ENCODE measurements at places on chromosomes 1 and 21.

GRCh38 chr1:28790377-28791035, 21.5 kb upstream of the OPRD1 start:
- no peak for DNase-seq

GRCh38 chr21:31554511-31555022, 104.9 kb upstream of the SOD1 start:
- no peak for DNase-seq

DNA sequence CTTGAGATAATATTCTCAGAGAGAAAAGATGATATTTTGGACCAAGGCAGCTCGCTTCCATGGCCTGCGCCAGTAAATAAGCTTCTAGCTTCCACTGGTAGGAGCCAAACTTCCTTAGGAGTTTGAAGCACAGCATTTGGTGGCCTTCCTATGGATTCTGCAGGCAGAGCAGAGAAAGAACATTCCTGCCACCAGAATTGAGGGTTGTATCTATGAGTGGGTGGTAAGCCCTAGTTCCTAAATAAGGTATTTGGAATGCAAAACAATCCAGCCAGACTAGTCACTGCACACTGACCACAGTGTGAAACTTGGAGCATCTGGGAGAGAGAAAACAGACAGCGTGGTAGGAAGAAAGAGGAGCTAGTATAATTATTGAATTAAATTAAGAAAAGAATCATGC, 54.1 kb upstream of the BCAR3 start:
- DNase-seq: no peak

GRCh38 chr1:155209312-155209721, 822 bp downstream of the MTX1 start:
- DNase-seq: no peak

- DNase-seq: no peak
Measured at GRCh38 chr1:85359874-85360721, 83.7 kb upstream of the BCL10 start.

DNA sequence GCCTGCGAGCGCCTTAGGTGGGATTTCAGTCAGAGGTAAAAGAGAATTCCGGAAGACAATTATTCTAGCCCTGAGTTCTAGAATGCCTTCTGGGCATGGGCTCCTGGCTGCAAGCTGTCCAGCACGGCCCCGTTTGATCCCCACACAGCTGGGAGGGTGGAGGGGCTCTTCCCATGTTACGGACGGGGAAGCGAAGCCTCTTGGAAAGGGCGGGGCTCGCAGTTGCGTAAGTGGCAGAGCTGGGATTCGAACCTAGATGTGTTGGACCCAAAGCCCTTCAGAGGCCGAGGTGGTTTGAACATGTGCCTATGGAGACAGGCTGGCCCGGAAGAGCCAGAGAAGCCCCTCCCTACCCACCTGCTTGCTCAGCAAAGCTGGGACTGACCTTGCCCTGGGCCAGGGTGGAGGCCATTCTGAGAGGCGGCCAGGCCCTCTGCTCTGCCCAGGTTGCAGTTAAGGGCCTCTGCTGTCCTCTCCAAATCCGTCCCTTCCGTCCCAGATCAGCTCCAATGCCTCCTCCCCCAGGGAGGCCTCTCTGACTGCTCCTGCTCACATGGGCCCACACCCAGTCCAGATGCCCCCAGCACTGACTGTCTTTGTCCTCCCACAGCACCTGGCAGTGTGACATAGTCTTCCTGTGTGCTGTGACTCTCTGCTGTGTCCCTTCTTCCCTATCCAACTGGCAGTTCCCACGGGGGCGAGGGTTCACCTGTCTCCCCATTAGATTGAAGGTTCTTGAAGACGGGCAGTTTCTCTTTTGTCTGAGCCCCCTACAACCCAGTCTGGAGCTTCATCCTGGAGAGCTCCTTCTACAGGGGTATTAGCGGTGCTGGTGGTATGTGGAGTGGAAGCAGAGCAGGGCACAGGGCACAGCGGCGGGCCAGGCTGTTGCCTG, 1.2 kb upstream of the HSPB7 start:
- no peak for DNase-seq

DNA sequence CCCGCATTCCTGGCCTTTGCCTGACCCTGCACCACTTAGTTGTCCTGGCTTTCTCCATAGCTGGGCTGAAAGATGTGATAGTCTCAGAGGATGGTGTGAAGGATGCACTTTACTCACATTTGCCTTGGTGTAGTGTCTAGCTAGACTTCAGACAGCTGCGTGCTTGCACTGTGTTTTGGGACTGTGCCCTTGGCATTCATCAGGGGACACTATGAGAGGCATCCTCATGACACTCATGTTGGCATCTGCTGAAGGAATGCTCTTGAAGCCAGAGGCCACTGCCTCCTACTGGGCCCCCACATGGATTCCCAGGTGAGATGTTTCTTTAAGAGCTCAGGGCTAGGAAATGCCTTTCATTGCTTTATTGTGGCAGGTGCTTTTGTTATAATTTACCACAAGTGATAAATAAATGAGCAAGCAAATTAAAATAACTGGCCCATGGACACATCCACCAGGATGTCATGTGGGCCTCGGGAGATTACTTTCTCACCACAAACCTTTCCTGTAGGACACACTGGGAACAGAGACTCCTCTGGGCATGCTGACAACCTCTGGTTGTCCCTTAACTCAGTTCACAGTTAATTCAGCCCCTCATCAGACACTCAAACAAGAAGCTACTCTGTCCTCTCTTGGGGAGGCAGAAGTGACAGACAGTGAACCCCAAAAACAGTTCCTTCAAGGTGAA, 99.4 kb upstream of the SPATA6 start:
- no peak for DNase-seq

GRCh38 chr1:101435831-101436511, 199.2 kb downstream of the S1PR1 start:
- no peak for DNase-seq

- DNase-seq: no peak
Measured at GRCh38 chr1:38073534-38074301, 27.1 kb upstream of the POU3F1 start.

DNA sequence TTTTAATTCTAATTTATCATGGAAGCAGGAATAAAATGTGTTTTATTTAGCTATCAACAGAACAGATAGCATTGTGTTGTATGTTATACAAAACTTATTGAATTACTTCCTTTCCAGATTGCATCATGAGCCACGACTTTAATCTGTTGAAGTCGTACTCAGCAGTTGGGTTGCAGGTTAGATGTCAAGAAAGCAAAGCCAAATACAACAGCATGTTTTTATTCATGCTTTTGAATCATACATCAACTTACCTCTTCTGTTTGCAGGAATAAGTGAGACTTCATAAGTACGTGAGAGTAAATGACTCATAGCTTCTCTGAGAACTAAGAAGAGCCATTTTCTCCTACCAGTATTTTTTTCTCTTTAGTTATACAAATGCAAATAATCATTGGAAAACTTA, 110.8 kb upstream of the ADGRL4 start:
- DNase-seq: no peak

DNA sequence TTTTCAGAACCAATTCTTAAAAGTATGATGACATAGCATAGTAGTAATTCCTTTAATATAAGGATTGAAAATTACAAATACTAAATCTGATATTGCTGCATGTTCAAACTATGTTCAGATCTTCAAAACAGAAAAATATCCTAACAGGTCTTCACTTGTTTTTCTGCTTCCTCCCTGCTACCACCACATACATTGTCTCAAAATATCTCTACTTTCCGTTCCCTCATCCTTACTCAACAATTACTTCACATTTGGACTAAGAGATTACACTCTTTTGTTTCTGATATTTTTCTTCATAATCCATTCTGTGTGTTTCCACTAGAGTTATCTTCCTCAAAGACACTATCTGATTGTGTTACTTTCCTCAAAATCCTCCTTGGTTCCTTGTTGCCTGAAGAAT, 125.1 kb downstream of the NEK7 start:
- DNase-seq: no peak

GRCh38 chr1:62082456-62083363, 111.9 kb upstream of the L1TD1 start:
- DNase-seq: no peak

GRCh38 chr1:45365051-45365450, 24.8 kb upstream of the MUTYH start:
- DNase-seq: no peak

- DNase-seq: no peak
Measured at GRCh38 chr21:37378700-37379139, 12.1 kb downstream of the DYRK1A start.

- DNase-seq: no peak
Measured at GRCh38 chr1:41920658-41921057, 1.9 kb upstream of the HIVEP3 start.

- DNase-seq: no peak
Measured at GRCh38 chr1:104987210-104987609, 1237.5 kb downstream of the AMY1C start.

DNA sequence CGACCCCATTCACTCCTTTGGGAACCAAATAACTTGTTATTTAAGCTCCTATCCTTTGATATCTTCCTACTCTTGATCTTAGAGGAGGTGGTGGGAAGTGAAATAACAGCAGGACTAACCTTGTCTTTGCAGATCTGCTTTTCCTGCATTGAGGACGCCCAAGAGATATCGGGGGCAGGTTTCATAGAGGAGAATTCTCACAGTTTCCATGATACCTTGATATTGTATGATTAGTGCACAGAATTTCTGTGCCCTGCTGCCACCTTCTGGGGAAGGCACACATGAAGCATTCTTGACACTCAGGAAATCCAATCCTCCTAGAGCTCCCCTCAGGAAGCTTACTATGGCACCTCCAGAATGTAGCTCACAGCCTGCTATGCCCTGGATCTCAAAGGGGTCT, 1.6 kb downstream of the CD1B start:
- DNase-seq: no peak

- no peak for DNase-seq
Measured at GRCh38 chr1:213724640-213725536, 262.9 kb upstream of the PROX1 start.

- DNase-seq: no peak
Measured at GRCh38 chr1:99503276-99503747, 142.6 kb upstream of the PALMD start.

DNA sequence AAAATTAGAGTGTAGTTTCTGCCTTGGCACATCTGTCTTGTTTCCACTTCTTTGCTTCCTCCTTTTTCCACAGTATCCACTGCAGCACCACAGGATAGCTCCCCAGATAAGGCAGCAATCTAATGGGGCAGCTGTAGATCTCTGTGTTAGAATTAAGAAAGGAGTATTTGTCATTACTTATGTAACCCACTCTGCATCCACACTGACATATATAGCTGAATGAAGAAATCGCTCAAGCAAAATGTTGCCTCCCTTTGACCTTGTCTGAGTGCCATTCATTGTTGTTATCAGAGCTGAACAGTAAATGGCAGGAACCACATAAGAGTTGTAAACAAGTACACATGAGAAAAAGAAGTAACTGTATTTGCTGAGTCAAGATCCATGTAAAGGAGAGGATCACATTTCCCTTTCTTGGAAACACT, 45.9 kb upstream of the DPH5 start:
- DNase-seq: no peak

DNA sequence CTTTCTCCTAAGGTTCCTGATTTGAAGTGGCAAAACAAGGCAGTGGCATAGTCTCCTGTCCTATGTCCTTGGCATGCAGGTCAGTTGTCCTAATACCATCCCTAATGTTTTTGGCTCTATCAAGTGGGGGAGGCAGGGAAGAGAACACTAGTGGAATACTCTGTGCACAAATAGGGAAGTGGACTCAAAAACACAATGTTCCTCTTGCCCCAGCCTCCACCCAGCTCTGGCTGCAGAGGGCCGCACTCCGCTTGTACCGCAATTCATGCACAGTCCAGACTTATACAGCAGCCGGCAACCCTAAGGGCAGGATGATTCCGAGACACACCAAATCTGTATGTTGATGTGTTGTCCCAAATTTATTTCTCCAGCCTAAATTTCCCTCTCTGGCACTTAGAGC, 14.5 kb downstream of the PLEKHO1 start:
- no peak for DNase-seq

GRCh38 chr1:101161619-101162018, 75.2 kb upstream of the S1PR1 start:
- DNase-seq: no peak

GRCh38 chr1:246724731-246725095, 504 bp downstream of the SCCPDH start:
- no peak for DNase-seq

DNA sequence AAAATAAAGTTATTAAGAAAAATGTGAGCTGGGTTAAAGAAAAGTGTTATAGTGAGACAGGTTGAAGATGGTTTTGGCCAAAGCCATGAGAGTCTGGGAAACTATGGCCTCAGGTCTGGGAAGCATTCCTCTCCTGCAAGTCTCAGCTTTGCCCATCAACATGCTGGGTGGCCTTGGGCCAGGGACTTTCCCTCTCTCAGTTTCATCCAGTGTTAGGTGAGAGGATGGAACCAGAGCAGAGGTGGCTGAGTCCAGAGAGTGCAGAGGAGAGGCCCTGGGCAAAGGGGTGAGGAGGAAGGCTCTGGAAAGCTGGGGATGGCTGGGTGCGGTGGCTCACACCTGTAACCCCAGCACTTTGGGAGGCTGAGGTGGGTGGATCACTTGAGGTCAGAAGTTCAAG, 10.5 kb downstream of the PADI2 start:
- no peak for DNase-seq

DNA sequence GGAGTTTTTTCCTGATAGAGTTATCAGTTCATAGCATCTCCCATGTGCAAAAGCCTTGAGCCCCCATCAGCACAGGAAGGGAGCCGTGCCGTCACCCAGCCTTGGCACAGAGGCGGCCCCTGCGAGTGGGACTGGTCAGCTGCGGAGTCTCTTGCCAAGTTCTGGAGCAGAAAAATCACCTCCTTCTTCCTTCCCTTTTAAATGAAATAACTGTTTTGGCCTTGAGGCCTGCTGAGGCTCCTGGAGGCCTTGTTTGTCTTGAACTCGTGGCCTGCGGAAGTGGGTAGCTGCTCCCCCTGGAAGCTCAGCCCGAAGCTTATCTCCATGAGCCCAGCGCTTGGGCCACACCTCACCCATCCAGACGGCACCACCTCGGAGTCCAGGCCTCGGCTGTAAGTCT, 145.7 kb upstream of the TMEM51 start:
- no peak for DNase-seq

GRCh38 chr1:7810395-7810794, 26.3 kb downstream of the PER3 start:
- DNase-seq: no peak

GRCh38 chr1:189697113-189697512, 780.6 kb downstream of the BRINP3 start:
- DNase-seq: no peak

DNA sequence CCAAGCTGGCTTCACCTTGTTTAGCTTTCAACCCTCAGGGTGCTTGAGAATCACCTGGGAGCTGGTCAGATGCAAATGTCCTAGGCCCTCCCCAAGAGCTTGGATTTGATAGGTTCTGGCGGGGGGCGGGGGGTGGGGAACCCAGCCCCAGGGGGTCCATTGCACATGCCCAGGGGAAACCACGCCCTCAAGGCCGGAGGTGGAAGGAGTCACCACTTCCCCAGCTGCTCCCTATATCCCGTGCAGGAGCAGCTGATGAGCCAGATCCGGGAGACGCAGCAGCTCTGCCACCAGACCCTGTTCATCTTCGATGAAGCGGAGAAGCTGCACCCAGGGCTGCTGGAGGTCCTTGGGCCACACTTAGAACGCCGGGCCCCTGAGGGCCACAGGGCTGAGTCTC, 5.8 kb downstream of the TOR3A start:
- no peak for DNase-seq
